ENCODE measurements at places on chromosomes 1 and 21. TPM values are rescaled to one million over a fixed set of nuclear protein-coding genes. Genes with fewer than 3 reads are reported as not detected.

- no peak for DNase-seq
These were observed 116.4 kb downstream of the GLIS1 start for GRCh38 chr1:53622531-53622930.

GRCh38 chr1:155175927-155176371, 2.3 kb downstream of the TRIM46 start:
- no peak for DNase-seq

The PTGER3 gene
- total RNA-seq, result 27.0 TPM

The CLCA4 gene
- not detected for total RNA-seq

The ANKRD35 gene
- total RNA-seq, result 1.3 TPM
